HCEC 1CT (cell line): ENCODE measurements at places on chromosomes 5 and 9.

DNA sequence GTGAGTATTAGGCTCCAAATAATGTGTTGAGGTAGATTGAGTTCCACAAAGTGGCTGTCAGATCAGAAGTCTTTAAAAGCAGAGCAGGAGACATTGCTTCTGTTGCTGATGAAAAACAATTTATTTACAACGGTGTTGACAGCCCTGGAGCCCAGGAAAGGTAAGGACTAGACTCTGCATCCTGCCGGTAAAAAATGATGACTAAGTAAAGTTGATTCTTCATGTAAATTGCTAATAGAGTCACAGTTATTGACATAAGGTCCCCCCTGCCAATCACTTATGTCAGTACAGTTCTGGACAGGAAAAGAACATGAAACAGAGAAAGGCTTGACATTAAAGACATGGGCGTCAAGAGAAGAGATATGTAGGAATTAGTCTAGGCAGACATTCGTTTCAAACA lies 552.5 kb downstream of the HTR1A start:
- DNase-seq, result no peak

DNA sequence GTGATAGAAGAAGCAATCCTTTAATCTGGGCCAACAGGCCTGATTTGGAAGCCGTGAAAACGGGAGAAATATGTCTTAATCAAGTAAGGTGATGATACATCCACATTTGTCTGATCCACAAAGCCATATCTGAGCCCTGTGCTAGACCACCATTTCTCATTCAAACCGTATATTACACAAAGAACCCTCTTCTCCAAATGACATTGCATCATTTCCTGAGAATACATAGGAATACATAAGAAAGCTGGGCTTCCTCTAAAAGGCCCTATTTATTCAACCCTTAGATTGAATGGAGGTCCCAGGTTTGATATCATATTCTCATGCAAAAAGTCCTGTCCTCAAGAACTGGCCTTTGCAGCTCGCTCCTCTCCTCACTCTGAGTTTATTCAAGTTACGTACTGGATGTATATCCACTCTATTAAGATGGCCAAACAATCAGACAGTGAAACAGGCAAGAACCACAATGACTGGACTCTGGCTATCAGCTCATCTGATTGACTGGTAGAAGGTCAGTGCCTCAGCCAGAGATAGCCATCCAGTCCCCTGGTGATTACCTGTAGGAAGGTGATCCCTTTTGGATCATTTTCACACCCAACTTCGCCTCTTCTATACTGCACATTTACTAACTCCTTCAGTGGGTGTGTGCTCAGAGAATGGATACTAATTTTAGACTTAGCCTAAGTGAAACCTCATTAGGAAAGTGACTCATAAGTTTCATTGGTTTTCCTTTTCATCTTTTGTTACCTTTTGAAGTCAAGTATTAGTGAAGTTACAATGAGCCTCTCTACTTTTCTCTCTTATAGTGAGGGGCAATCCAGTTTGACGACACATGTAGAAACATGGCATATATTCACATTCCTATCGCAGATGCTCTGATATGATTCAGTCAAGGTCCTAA lies 167.6 kb upstream of the WWC1 start:
- DNase-seq, result no peak

- no peak for DNase-seq
These were observed 377.0 kb downstream of the GLIS3 start for GRCh38 chr9:3922846-3923245.

GRCh38 chr9:135156525-135157510 lies 69.3 kb downstream of the OLFM1 start:
- DNase-seq, result no peak

GRCh38 chr5:168962306-168962705 lies 338.6 kb downstream of the SLIT3 start:
- no peak for DNase-seq

DNA sequence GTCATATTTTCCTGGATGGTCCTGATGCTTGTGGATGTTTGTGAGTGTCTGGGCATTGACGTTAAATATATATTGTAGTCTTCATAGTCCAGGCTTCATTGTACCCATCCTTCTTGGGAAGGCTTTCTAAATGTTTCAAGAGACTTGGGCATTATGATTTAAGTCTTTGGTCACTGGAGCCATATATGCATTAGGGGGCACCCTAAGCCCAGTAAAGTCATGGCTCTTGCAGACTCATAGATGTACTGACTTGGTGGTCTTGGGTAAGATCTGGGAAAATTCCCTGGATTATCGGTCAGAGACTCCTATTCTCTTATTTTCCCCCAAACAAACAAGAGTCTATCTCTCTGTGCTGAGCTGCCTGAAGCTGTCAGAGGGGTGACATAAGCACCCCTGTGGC lies 271.1 kb downstream of the TRIM36 start:
- no peak for DNase-seq

DNA sequence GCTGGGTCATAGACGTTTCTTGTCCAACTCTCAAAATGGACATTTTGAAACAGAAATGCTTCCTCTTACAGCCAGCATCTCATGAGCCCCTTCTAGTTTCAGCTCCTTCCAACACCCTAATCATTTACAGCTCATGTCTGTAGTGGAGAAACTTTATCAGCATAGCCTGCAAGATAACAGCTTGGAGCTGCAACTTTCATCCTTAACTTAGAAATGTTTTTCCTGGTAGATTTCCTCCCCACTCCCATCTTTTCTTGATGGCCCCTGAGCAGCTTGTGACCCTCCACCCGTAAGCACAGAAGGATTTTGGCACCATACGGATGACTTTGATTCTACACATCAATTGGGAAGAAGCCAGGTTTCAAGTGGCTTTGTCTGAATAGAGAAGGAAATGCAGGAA lies 53.5 kb upstream of the TGFBR1 start:
- DNase-seq, result no peak

DNA sequence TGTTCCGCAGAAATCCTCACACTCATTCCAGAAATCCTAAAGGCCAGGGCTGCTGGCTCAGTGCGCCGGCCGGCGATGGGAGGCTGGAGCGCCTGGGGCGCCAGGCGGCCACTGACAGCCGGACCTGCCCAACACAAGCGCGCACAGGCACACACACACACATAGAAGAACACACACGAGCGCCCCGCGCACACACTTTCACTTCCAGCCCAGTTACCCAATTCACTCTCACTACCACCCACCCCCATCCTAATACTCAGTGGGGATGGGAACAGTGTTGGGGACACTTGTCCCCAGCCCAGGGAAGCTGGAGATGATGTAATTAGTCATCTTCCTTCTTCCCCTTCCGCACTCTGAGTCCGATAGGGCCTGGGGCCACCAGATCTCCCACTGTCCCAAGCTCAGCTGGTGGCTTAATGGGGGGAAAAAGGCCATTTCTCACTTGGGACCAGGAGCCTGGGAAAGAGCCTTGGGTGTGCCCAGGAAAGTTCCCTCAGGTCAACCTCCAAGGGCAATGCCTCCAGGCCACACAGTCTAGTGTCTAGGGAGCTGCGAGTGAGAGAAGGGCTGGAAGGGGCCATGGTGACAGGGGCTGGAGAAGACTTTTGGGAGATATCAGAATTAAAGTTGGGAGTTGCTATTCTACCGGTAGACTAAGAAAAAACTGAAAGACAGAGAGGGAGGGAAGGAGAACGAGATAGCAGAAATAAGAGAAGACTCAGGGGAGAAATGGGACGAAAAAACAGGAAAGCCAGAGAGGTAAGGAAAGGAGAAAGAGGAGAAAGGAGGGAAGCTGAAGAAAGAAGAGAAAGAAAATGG lies 1.7 kb downstream of the EBF1 start:
- peak; percentile 26 for DNase-seq

- no peak for DNase-seq
These were observed 175.3 kb upstream of the CD180 start for GRCh38 chr5:67371924-67372323.

DNA sequence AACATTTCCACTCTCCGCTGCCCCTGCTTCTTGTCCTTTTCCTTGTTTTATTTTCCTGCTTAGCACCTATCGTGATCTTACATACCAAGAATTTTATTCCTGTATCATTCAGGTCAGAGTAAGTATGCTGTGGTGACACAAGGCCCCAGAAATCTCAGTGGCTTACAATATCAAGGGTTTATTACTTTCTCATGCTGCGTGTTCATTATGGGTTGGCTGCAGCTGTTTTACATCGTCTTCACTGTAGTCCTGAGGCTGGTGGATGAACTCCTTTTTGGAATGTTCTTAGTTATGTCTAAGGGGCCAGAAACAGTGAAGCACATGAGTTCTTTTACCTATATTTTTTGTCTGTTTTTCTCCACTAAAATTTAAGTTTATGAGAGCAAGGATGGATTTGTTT lies 51.2 kb downstream of the FCHO2 start:
- no peak for DNase-seq

- DNase-seq, result no peak
These were observed 680.6 kb downstream of the SEMA5A start for GRCh38 chr5:8865266-8865665.

- DNase-seq, result no peak
These were observed 2.4 kb upstream of the HSD17B4 start for GRCh38 chr5:119449882-119450281.

GRCh38 chr5:61330341-61330844 lies 1.7 kb upstream of the ZSWIM6 start:
- DNase-seq, result peak; percentile 49

GRCh38 chr5:93845376-93845775 lies 104.0 kb upstream of the POU5F2 start:
- no peak for DNase-seq

GRCh38 chr5:102762095-102762534 lies 7.0 kb downstream of the PAM start:
- peak; percentile 69 for DNase-seq

DNA sequence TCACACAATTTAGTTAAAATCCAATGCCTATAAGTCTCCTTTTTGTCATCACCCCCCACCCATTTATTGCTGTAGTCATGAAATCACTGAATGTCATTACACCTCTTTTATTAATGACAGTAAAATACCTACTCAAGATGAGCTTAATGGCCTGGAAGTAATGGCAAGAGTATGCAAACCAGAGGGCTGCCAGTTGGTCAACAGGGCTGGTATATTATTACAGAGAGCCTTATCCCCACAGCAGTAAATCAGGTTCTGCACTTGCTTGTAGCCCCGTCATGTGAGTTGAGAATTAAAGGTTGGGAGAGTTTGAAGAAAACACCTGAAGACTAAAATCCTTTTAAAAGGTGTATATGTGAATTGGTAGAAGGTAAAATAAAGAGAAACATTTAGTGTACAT lies 372.4 kb downstream of the MAT2B start:
- no peak for DNase-seq

- DNase-seq, result peak; percentile 87
These were observed 182.8 kb upstream of the TARS1 start for GRCh38 chr5:33257807-33258429.

DNA sequence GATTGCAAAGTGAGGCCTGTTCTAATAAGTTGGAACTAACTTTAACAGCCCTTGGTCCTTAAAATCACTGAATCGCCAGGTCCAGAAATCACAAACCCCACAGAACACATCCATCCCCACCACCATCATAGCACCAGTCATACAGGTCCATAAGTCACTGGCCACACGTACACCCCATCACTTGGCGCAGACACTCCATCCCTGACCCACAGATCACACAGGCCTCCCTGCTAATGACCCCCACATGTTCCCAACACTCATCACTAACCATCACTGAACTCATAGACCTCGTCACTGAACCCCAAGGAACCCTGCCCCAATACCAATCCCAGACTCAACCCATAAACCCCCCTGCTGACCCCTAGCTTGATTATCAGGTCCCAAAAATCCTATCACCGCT lies 41.2 kb upstream of the ZNF300 start:
- DNase-seq, result no peak

DNA sequence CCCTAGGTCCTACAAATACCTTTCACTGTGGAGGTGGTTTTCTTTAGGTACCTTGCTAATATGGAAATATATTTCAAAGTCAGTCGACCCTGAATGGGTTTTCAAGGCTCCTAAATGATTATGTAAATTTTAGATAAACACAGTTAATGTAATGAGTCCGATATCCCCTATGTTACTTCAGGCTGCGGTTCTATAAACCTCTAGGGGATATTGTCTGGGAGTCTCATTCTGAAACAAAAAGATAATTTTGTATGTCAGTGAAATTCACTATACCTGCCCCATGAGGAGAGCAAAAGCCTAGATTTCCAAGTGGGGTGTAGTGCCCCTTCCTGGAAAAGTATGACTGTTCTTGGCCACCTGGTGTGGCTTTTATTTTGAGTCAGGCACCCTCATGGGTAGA lies 377.3 kb downstream of the ICE1 start:
- no peak for DNase-seq

DNA sequence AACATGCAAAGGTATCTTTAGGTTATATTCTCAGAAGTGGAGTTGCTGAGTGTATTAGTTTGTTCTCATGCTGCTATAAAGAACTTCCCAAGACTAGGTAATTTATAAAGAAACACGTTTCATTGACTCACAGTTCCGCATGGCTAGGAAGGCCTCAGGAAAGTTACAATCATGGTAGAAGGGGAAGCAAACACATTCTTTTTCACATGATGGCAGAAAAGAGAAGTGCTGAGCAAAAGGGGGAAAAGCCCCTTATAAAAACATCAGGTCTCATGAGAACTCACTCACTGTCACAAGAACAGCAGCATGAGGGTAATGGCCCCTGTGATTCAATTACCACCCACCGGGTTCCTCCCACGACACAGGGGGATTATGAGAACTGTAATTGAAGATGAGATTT lies 163.6 kb upstream of the PRLR start:
- DNase-seq, result no peak

- peak; percentile 92 for DNase-seq
These were observed 67.5 kb upstream of the MAMDC2 start for GRCh38 chr9:69976152-69976551.

DNA sequence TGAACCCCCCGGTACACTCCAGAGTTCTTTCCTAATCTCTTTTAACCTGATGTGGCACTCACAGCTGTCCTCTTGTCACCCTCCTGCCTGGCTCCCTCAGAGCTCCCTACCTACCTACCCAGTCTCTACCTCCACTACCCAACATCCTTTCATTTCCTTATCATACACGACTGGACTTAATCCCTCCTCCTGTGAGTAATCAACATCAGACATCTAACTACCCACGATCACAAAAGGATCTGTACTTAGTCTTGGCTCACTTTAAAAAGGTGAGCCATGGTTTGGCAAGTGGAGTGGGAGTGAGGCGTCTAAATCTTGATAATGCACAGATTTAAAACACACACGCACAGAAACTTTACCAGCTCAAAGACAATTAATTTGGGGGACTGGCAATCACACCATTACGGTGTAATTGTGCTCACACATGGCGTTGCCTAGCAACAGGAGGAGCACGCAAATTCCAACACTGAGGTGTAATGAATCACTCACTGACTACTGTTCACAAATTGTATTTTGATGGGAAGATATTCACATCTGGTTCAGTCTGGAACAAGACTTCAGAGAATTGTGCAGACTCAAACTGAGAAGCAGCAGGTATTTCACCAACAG lies 235.9 kb downstream of the EPB41L4A start:
- no peak for DNase-seq
